ENCODE measurements at places on chromosomes 7 and 10.

DNA sequence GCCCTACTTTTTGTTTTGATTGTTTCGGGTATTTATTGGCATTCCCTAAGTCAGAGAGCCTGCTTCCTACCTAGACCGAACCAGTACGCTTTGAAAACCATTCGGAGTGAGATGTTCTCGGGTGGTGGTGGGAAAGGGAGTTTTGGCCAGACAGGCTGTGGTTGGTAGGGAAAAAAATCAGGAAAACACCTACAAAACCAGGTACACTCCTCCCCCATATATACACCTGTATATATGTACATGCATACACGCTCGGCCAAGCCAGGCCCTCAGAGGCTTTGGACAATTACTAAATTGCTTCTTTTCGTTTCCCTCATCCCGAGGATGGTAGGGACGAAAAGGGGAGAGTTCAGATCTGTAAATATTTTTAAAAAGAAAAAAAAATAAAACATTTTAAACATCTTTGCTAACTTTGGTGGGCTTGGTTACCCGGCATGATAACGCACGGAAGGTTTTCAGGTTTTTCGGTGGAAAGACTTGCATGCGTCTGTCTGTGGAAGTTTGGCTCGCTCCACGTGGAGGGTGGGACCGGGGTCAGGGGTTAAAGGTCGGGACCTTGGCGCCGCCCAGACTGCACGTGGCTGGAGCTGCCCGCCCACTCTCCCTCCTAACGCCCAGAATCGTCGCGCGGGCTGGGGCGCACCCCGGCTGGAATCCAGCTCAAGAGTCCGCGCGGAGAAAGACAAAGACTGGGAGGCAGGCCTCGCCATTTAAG is 2.5 kb downstream of the HMX2 start:
- DNase-seq = peak; percentile 45

DNA sequence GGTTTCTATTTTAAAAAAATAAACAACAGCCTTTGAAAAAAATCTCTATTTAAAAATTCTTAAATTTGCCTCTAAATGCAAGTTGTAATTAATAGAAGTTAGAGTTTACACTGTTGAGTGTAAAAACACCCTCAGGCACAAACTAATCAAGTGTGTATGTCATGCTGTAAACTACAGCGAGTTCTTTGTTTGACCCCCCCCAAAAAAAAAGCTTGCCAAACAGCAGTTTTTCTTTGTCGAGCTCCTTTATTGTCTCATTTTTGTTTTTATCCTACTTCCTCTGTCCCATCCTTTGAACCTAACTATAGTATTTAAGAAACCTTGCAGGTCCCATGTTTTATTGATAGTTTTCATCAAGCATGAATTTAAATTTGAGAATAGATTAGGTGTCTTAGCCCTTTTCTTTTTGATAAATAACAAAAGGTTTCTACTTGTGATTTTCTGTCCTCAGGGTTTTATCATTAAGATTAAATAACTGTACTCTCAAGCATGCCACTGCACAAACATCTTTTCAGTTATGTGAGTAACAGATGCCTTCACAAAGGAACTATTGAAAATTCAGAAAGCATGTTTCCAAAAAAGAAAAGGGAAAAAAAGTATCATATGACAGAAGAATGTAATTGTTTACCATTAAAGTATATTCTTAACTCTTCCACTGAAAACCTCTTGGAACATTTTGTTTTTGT is 176.0 kb downstream of the ARID5B start:
- DNase-seq = no peak

- DNase-seq = no peak
Observed at GRCh38 chr7:28354601-28355402, 57.5 kb upstream of the CREB5 start.

GRCh38 chr7:75072981-75073283 is 670 bp downstream of the RCC1L start:
- DNase-seq = no peak

GRCh38 chr7:87199700-87200450 is 19.7 kb downstream of the TMEM243 start:
- DNase-seq = no peak

- DNase-seq = no peak
Observed at GRCh38 chr10:7279303-7279702, 131.5 kb downstream of the SFMBT2 start.

DNA sequence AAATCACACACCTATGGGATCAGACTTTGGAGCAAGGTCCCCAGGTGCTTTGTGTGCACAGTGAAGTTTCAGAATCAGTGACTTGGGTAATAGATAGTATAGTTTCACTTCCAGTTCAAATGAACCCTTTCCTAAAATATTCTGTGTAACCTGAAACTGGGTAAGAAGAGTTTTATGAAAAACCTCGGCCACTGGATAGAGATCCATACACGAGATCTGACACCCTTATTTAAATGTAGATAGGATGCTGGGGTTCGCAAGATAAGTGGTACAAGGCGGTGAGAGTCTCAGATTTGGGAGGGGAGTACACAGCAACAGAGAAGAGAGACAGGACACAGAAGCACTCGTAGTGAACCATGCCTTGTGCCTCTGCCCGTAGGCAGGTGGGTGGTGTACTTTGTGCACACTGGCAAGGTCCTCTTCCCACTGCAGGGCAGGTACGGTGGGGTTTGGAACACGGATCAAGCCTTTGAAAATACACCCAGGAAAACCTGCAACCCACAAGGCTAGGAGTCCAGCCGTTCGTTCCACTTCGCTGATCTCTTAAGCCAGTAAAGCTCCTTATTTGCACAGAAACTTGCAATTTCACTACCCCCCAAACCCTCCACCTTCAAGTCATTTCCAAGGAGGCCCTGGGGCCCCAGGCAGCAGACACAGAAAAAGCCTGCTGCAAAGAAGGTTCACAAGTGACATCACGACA is 162.8 kb downstream of the USP6NL start:
- DNase-seq = no peak

GRCh38 chr7:93968911-93969620 is 35.1 kb downstream of the BET1 start:
- DNase-seq = no peak

GRCh38 chr7:93739424-93739823 is 151.1 kb downstream of the TFPI2 start:
- no peak for DNase-seq

- no peak for DNase-seq
Observed at GRCh38 chr7:143238289-143238980, 16.6 kb downstream of the TAS2R40 start.

GRCh38 chr7:139817249-139817648 is 11.8 kb upstream of the TBXAS1 start:
- no peak for DNase-seq

- no peak for DNase-seq
Observed at GRCh38 chr10:77844713-77845445, 81.7 kb downstream of the DLG5 start.

GRCh38 chr7:113141803-113142202 is 23.4 kb upstream of the SMIM30 start:
- no peak for DNase-seq

GRCh38 chr7:6162650-6163366 is 109.6 kb downstream of the CYTH3 start:
- DNase-seq = no peak

DNA sequence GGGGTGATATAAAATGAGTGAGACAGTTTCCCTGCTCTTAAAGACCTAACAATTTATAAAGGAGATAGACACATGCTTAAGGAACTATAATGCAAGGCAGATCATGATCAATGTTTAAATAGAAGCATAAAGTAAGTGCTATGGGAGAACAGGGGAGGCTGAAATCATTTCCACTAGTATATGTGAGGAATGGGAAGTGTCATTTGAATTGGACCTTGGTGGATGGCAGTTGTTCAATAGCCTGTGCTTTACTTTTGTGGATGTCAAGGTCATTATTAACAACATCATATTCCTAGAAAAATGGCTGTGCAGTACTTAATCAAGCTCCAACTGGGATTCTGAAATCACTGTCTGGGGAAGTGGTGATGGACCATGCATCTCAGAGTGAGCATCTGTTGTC is 14.7 kb downstream of the NPY start:
- DNase-seq = no peak

DNA sequence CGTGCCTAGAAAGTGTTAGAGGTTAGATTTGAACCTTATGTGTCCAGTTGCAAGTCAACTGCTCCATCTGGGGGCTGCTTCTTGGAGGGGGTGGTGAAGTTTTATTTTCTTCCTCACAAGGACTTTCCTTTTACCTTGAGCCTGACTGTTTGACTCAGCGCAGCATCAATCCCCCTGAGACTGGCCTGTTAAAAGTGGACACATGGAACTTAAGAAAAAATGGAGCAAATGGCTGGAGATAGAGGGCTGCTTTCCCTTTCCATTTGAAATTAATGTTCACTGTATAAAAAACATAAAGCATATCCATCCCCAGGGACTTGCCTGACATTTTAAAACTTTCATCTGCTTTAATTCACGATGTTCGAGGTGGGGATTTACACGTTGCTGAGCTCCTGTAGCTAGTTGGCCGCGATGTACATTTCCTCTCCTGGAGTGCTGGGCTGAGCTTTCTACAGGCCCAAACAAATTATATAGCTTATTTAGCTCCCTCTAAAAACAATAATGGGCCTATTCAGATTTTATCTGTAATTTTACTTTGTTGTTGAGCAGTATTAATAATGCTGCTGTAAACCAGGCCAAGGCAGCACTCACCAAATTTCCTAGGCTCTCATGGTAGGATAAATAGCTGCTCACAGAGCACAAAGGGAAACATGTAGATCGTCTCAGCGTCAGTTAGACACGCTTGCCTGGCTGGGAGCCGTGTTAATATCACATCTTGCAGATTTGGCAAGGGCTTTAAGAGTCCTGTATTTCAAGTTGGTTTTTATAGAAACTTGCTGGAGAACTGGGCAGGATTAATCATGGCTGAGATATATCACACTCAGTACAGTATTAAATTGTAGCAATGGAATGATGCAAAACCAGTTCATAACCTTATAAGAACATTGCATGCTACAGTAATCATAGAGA is 251.5 kb downstream of the LRMDA start:
- no peak for DNase-seq

DNA sequence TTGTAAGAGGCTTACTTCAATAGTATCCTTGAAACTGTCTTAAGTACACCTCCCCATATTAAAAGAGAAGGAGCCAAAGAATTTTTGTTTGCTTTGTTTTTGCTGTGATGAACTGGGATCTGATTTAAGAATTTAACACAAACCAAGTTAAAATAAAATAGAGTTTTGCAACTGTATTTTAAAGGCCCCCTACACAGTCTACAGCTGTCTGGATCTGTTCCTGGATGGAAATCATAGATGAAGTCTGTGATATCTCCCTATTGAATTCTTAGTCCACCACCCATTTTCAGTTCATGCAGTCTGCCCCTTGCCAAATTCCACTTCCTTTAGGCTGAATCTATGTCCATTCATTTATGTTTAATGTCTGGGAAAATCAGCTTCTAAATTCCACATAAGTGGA is 169.8 kb upstream of the MEOX2 start:
- DNase-seq = no peak

- DNase-seq = no peak
Observed at GRCh38 chr10:15197276-15197675, 28.8 kb upstream of the NMT2 start.

DNA sequence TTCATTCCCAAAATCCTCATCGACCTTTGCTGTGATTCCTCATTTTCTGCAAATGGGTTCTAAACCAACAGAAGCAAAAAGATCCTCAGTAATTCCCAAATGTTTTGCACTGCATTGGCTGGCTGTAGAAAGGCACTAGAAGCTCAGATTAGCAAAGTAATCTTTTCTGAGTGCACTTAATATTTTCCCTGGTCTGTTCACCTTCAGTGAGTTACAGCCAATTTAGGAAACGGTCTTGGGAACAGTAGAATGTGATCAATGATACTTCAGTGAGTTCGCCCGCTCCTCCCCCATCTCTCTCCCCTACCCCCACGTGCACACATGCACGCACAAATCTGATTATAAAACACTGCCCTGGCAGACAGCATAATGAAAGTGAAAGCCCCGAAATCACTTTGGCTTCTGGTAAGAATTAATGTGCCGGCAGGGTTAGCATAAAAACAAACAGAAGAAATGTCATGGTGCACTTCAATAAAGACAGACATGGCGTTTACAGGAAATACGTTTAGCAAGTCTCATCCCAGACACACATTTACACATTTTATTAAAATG is 201.3 kb upstream of the CDCA7L start:
- DNase-seq = no peak

DNA sequence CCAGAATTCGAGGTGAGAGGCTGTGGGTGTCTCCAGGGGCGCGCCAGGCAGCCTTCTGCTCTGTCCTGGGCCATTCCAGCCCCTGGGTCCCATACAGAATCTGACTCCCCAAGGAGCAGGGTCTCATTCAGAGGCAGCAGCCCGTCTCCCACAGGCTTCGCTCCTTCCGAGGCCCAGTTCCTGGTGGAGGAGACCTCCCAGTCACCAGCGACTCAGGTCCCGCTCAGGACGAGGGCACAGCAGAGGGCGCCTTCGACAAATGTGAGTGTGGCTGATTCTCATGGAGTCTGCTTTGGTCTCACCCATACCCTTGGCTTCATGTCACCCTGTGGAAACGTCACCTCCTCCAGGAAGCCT is 81.8 kb upstream of the GPR26 start:
- no peak for DNase-seq

- no peak for DNase-seq
Observed at GRCh38 chr7:56079450-56080185, 13.1 kb downstream of the PHKG1 start.

- DNase-seq = no peak
Observed at GRCh38 chr7:84617265-84618030, 422.9 kb upstream of the SEMA3A start.

DNA sequence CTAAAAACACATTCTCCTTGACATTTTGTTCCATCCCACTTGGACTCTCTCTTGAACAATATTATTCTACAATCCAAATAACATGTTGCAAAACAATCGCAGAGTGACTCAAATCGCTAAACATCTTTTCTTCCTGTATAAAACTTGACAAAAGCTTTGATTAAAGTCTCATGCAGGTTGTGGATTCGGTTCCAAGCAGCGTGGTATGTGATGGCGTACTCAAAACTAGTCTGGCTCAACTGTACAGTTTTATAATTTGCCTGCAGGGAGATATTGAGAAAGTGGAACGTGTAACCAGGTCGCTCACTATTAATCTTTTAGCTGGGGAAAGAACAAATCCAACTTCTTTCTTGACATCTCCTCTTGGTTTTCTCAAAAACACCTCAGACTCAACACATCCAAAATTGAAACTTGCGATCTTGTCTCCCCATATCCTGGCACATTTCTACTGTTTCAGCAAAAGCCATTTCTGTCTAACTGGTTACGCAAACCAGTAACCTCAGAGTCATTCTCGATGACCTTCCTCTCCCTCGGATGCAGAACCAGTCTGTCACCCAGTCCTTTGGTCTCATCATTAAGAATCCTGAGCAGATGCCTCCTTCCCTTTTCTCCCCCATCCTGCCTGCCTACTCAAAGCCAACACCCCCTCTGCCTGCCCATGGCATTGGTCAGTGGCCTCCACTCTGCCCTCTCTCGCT is 100.1 kb downstream of the CACNB2 start:
- no peak for DNase-seq

- no peak for DNase-seq
Observed at GRCh38 chr7:54705436-54705835, 53.6 kb downstream of the SEC61G start.

- no peak for DNase-seq
Observed at GRCh38 chr10:96509017-96509641, 4.6 kb downstream of the TLL2 start.

- no peak for DNase-seq
Observed at GRCh38 chr7:131425992-131426391, 98.3 kb downstream of the MKLN1 start.
